ENCODE measurements at places on chromosomes 3 and 15. TPM values are rescaled to one million over a fixed set of nuclear protein-coding genes. Genes with fewer than 3 reads are reported as not detected.

DNA sequence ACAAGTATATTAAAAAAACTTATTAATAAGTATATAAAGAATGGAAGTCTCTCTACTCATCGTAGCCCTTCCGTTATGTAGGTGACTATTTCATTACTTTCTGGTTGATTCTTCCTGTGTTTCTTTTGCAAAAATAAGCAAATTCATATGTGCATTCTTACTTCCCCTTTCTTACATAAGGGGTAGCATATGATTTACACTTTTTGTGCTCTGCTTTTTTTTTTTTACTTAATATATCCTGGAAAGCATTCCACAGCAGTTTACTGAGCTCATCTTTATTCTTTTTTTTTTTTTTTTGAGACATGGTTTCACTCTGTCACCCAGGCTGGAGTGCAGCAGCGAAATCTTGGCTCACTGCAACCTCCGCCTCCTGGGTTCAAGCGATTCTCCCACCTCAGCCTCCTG lies 12.9 kb downstream of the SCAMP5 start:
- no peaks in the 10 kb centered on the region for H3K36me3 ChIP-seq
- no peak for DNase-seq
- no peaks in the 10 kb centered on the region for H3K27me3 ChIP-seq
- no peaks in the 10 kb centered on the region for H3K4me1 ChIP-seq

DNA sequence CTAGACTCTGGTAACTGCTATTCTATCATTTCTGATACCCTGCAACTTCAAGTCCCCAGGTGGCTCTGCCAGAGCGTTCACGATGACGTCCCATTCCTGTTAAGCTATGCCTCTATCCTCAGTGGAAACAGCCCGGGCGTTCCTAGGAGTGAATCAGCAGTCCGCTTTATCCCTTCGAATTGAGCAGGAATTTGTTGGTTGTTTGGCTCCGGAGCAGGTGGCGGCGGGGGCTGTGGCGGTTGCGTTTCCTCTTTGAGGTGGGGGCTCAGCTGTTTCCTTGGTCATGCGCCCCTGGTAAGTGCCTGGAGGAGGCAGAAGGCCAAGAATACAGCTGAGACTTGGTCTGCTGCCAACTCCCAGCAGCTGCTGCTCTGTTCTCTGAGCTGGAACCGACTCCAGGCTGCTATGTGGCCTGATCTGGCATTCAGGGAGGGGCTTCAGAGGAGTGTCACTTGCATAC lies 25.2 kb downstream of the ARPP21 start:
- no peak overlapping the region for H3K4me3 ChIP-seq
- no peak overlapping the region for H3K27ac ChIP-seq
- no peaks in the 10 kb centered on the region for H3K36me3 ChIP-seq
- no peak for DNase-seq
- H3K4me1 ChIP-seq, result no peaks in the 10 kb centered on the region

GRCh38 chr15:70627734-70628548 lies 135.4 kb downstream of the UACA start:
- no peak overlapping the region for H3K4me3 ChIP-seq
- H3K27ac ChIP-seq, result no peak overlapping the region
- H3K36me3 ChIP-seq, result no peaks in the 10 kb centered on the region
- DNase-seq, result no peak
- no peaks in the 10 kb centered on the region for H3K27me3 ChIP-seq

- H3K4me1 ChIP-seq, result no peaks in the 10 kb centered on the region
- no peak for DNase-seq
- H3K36me3 ChIP-seq, result no peaks in the 10 kb centered on the region
- H3K27ac ChIP-seq, result no peak overlapping the region
- peaks cover 8% of the 10 kb centered on the region for H3K27me3 ChIP-seq
Measured at GRCh38 chr15:74265046-74265639, 29.0 kb downstream of the CCDC33 start.

- H3K4me3 ChIP-seq, result no peak overlapping the region
- H3K27ac ChIP-seq, result peak overlapping the region; percentile 12
- DNase-seq, result no peak
- H3K27me3 ChIP-seq, result no peaks in the 10 kb centered on the region
- peaks cover 5% of the 10 kb centered on the region for H3K4me1 ChIP-seq
Measured at GRCh38 chr15:100980410-100981046, 61.4 kb downstream of the LRRK1 start.

- H3K36me3 ChIP-seq, result no peaks in the 10 kb centered on the region
- no peak for DNase-seq
- H3K4me1 ChIP-seq, result no peaks in the 10 kb centered on the region
- no peaks in the 10 kb centered on the region for H3K27me3 ChIP-seq
Measured at GRCh38 chr3:141796081-141796888, 33.1 kb downstream of the GRK7 start.

DNA sequence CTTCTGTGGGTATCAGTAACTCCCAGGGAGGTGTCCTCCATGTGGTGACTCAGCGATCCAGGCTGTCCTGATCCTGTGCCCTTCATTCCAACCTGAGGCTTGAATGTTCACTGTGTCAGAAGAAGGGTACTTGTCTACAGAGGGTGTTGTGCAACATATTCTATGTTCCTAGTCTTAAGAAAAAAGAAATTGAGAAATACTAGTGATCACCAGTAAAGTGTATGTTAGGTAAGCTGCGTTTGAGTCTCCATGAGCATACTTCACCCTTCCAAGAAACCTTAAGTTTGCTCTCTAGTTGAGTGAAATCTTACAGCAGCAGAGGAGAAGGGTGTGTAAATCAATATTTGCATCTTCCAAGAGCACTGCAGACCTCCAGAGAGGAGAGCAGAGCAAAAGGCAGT lies 122.2 kb upstream of the SLC24A5 start:
- H3K27me3 ChIP-seq, result no peaks in the 10 kb centered on the region
- H3K27ac ChIP-seq, result no peak overlapping the region
- H3K4me1 ChIP-seq, result no peaks in the 10 kb centered on the region

- no peaks in the 10 kb centered on the region for H3K36me3 ChIP-seq
- H3K4me1 ChIP-seq, result no peaks in the 10 kb centered on the region
- H3K27ac ChIP-seq, result no peak overlapping the region
- H3K4me3 ChIP-seq, result no peak overlapping the region
- no peak for DNase-seq
Measured at GRCh38 chr15:48221885-48222284, 15.8 kb downstream of the SLC12A1 start.

- no peaks in the 10 kb centered on the region for H3K4me1 ChIP-seq
- no peak for DNase-seq
- no peak overlapping the region for H3K27ac ChIP-seq
- no peaks in the 10 kb centered on the region for H3K36me3 ChIP-seq
- no peaks in the 10 kb centered on the region for H3K27me3 ChIP-seq
- H3K4me3 ChIP-seq, result no peak overlapping the region
Measured at GRCh38 chr15:54566654-54567053, 588.4 kb downstream of the UNC13C start.

DNA sequence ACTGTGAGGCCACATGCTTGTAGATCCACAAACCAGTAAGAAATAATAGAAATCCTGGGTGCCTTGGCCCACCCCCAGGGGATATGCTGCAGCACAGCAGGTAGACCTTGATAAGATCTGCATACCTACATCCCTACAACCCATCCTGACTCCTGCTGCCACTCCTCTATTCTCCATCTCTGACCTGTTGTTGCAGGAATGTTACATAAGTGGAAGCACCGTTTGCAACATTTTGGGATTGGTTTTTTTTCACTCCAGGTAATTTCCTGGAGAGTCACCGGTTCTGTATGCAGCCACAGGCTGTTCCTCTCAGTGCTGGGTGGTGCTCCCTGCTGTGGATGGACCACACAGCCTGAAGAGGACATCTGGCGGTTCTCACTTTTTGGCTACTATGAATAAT lies 16.1 kb upstream of the CSPG5 start:
- DNase-seq, result no peak
- no peak overlapping the region for H3K4me3 ChIP-seq
- no peaks in the 10 kb centered on the region for H3K27me3 ChIP-seq
- H3K4me1 ChIP-seq, result no peaks in the 10 kb centered on the region

DNA sequence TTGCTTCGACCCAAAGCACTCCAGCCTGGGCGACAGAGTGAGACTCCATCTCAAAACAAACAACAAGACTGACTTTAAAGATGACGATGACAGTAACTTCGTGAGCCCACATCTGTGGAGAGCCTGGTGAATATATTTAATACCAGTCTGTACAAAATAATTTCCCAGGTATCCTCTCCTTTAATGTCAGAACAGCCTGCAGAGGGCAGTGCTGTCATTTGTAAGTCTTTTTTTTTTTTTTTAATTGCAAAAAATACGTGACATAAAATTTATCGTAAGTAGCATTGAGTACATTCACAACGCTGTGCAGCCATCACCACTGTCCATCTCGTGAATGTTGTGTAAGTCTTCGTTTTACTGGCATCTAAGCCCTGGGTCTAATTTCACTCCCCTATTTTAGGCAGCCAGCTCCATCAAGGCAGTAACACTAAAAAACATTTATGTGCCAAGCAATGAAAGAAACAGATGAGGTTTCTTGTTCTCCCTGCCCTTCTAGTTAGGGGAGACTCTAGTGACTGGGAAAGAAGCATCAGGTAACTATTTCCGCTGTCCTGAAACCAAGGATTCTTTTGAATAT lies 1.4 kb downstream of the HTD2 start:
- H3K27ac ChIP-seq, result peak overlapping the region; percentile 96
- DNase-seq, result no peak
- H3K27me3 ChIP-seq, result no peaks in the 10 kb centered on the region
- H3K4me1 ChIP-seq, result peaks cover 6% of the 10 kb centered on the region

DNA sequence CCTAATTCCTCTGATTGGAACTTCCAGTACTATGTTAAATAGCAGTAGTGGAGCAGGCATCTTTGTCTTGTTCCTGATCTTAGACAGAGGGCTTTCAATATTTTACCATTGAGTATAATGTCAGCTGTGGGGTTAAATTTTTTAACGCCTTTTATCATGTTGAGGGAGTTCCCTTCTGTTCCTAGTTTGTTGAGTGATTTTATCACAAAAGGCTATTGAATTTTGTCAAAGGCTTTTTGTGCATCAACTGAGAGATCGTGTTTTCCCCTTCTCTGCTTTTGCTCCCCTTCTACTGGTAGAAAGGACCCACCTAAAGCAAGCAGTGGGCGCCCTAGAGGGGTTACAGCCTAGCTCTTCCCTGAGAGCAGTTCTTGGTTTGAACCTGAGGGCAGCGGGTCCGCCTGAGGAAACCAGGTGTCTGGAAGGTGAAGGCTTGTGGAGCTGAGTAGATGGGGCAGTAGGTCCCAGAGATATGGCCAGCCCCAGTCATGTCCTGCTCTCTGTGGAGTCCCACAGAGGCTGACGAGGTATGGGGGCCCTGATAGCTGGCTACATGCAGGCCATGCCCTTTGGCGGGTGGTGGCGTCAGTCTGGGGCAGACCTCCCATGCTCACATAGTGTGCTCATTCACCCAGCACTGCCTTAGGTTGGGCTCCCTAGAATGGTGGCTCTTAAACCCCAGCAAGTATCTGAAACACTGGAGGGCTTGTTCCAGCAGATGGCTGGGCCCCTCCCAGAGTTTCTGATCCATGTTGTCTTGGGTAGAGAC lies 11.3 kb downstream of the HDAC11 start:
- peaks cover under 1% of the 10 kb centered on the region for H3K4me1 ChIP-seq
- no peaks in the 10 kb centered on the region for H3K36me3 ChIP-seq
- no peak for DNase-seq
- H3K4me3 ChIP-seq, result no peak overlapping the region
- no peak overlapping the region for H3K27ac ChIP-seq

DNA sequence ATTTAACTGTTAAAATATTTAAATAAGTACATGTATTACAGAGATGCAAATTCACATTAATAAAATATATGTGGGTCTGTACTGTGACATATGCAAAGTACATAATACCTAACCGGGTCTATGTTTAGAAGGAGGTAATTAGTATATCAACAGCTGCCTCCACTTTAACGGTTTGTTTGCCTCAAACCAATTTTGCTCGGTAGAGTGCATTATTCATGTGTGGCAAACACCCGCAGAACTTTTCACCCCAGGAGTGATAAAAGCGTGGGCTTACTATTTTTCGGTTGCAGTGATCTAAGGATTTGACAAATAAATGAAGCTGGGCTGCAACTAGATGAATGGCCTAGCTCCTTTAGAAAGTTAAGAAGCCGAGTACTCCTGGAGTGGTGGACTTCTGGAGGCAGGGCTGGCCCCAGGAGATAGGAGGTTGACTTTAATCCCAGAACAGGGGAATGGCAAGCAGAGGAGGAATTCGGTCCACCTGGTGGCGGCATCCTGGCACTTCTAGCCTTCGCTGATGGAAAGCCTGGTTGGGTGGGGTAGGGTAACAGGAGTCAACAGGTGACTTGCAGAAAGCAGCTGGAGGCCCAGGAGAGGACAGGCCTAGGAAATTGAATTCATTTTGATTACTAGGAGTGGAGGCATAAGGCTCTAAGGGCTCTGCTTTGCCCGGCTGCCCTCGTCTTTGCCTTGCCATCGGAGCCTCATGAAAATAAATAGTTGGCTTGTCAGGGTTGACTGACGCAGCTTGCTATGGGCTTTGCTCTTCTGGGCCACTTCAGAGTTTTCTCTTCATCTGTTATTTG lies 2.4 kb downstream of the SLCO3A1 start:
- H3K27me3 ChIP-seq, result no peaks in the 10 kb centered on the region
- no peak for DNase-seq
- no peak overlapping the region for H3K4me3 ChIP-seq
- H3K36me3 ChIP-seq, result no peaks in the 10 kb centered on the region
- H3K27ac ChIP-seq, result no peak overlapping the region

DNA sequence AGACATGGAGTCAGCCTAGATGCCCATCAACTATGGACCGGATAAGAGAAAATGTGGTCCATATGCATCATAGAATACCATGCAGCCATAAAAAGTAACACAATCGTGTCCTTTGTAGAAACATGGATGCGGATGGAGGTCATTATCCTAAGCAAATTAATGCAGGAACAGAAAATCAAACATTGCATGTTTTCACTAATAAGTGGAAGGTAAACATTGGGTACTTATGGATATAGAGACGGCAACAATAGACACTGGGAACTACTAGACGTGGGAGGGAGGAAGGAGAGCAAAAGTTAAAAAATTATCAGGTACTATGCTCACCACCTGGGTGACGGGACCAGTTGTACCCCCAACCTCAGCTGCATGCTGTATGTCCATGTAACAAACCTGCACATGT lies 2.5 kb downstream of the PLD1 start:
- H3K27me3 ChIP-seq, result no peaks in the 10 kb centered on the region
- no peak overlapping the region for H3K4me3 ChIP-seq
- peak overlapping the region; percentile 77 for H3K27ac ChIP-seq
- H3K4me1 ChIP-seq, result peaks cover 63% of the 10 kb centered on the region
- no peak for DNase-seq
- H3K36me3 ChIP-seq, result no peaks in the 10 kb centered on the region

GRCh38 chr3:69674752-69675151 lies 64.5 kb upstream of the MITF start:
- DNase-seq, result no peak
- no peak overlapping the region for H3K4me3 ChIP-seq
- H3K36me3 ChIP-seq, result no peaks in the 10 kb centered on the region
- H3K27me3 ChIP-seq, result no peaks in the 10 kb centered on the region
- H3K27ac ChIP-seq, result no peak overlapping the region
- H3K4me1 ChIP-seq, result no peaks in the 10 kb centered on the region

GRCh38 chr3:64945171-64945729 lies 257.4 kb upstream of the ADAMTS9 start:
- no peaks in the 10 kb centered on the region for H3K27me3 ChIP-seq
- no peak overlapping the region for H3K4me3 ChIP-seq
- no peak for DNase-seq

GRCh38 chr3:124351430-124352148 lies 359.7 kb upstream of the ROPN1 start:
- no peaks in the 10 kb centered on the region for H3K36me3 ChIP-seq
- H3K27me3 ChIP-seq, result peaks cover 9% of the 10 kb centered on the region
- DNase-seq, result peak; percentile 17
- H3K27ac ChIP-seq, result no peak overlapping the region

The DAZL gene
- total RNA-seq, result not detected

The CCDC39 gene
- total RNA-seq, result not detected

The NPAP1 gene
- total RNA-seq, result not detected

The FILIP1L gene
- 3.2 TPM for total RNA-seq

The DZIP1L gene
- 11.1 TPM for total RNA-seq

The GRIP2 gene
- total RNA-seq, result 6.5 TPM

The SI gene
- not detected for total RNA-seq

The SEMA5B gene
- total RNA-seq, result 1.2 TPM

The RHOA gene
- total RNA-seq, result 296 TPM

The DNASE1L3 gene
- not detected for total RNA-seq

The ROPN1 gene
- total RNA-seq, result not detected

The USF3 gene
- total RNA-seq, result 18.2 TPM
